Colonic mucosa (tissue), 4 donors: ENCODE measurements at places on chromosomes 7 and 10.

DNA sequence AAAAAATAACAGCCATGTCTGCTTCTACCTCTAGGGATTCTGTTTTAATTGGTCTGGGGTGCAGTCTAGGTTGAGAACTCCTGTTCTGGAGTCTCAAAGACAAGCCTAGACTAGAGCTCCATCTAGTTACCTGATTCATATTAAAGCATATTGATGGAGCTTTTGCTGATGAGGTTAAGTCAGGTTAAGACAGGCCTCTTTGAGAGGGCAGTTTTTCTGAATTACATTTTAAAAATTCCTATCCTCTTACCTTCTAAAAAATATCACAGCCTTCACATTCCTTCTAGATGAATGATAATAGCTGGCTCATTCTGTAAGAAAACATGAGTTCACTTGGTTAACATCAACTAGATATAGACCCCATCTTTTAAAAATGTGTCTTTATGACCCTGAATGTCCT lies 28.9 kb downstream of the MGAM start:
- no peak for DNase-seq

GRCh38 chr7:154848464-154848863 lies 154.5 kb downstream of the PAXIP1 start:
- DNase-seq, result no peak

GRCh38 chr7:77727936-77728701 lies 31.9 kb downstream of the RSBN1L start:
- DNase-seq, result no peak

GRCh38 chr7:25894902-25895791 lies 256.9 kb upstream of the NFE2L3 start:
- DNase-seq, result peak; percentile 83

- DNase-seq, result no peak
Measured at GRCh38 chr7:28623105-28623730, 210.9 kb downstream of the CREB5 start.

DNA sequence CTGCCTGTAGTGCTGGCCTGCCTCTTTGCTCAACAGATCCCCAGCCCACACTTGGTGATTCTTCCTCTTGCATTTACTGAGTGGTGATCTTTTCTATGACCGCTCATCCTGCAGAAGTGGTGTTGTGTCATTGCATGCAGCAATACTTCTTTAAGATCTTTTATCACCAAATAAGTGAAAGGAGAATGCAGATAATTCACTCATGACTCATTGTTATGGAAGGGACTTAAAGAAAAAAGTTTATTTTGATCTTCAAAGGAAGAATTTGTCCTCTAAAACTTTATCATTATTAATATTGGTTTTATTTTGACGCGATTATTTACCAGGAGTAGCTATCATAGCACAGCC lies 489.1 kb upstream of the CELF2 start:
- DNase-seq, result no peak

- DNase-seq, result no peak
Measured at GRCh38 chr10:11553773-11554381, 57.6 kb downstream of the USP6NL start.

DNA sequence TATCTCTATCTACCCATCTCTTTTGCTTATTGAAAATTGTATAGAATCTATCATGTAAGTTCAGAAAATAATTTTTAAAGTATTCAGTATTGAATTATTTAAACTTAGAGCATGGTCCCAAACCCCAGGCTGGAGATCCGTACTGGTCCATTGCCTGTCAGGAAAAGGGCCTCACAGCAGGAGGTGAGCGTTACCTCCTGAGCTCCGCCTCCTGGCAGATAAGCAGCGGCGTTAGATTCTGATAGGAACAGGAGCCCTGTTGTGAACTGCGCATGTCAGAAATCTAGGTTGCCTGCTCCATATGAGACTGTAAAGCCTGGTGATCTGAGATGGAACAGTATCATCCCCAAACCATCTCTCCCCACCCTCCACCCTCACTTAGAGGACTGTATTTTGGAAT lies 266.0 kb upstream of the CNTNAP2 start:
- DNase-seq, result no peak

DNA sequence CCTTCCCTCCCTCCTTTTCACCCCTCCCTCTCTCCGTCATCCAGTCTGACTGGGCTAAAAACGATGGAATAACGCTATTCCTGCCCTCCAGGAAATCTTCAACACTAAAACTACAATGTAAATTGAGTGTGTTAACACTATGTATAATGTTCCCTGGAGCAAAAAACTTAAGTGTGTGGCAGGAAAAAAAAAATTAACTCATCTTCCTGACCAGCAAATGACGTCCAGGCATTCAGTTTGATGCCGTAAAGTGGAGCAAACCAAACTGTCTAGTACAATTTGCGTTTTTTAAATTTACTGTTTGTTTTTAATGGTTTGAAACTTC lies 545 bp upstream of the MTPN start:
- no peak for DNase-seq

- no peak for DNase-seq
Measured at GRCh38 chr7:81676105-81676811, 93.6 kb downstream of the HGF start.
